ENCODE measurements at places on chromosomes 6 and 20. TPM values are rescaled to one million over a fixed set of nuclear protein-coding genes. Genes with fewer than 3 reads are reported as not detected.

Gene EYA4
- total RNA-seq, result 38.8 TPM

Gene SIGLEC1
- not detected for total RNA-seq

Gene FHL5
- not detected for total RNA-seq

Gene CRIP3
- 5.4 TPM for total RNA-seq

Gene FUT9
- total RNA-seq, result 2.0 TPM

Gene MDFI
- 23.9 TPM for total RNA-seq

Gene IBTK
- 54.9 TPM for total RNA-seq

Gene PRICKLE4
- 7.1 TPM for total RNA-seq

Gene DPPA5
- total RNA-seq, result not detected

Gene OLIG3
- total RNA-seq, result not detected

Gene ZSCAN16
- 15.9 TPM for total RNA-seq

Gene TXLNB
- total RNA-seq, result 0.07 TPM

Gene DUSP15
- total RNA-seq, result 0.47 TPM

Gene OR2H2
- not detected for total RNA-seq

Gene DDAH2
- total RNA-seq, result 89.6 TPM

Gene MRS2
- total RNA-seq, result 56.7 TPM

Measured in Calu3 (cell line).